ENCODE measurements at places on chromosomes 6 and 20.

DNA sequence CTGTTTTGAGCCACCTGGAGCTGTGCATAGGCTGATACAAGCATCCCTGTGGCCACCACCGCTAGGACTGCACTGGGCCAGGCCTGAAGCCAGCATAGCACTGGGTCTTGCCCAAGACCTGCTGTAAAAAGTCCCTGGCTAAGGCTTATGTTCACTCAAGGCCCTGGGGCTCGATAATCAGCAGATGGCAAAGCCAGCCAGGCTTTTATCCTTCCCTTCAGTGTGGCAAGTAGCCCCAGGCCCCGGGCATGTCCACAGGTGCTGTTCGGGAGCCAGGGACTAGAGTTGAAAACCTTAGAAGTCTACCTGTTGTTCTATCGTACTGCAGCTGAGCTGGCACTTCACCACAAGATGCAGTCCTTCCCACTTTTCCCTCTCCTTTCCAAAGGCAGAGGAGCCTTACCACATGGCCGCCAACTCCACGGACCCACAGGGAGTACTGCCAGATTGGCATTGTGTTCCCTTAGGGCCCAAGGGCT, 226.4 kb upstream of the ZNF217 start:
- no peak for DNase-seq

DNA sequence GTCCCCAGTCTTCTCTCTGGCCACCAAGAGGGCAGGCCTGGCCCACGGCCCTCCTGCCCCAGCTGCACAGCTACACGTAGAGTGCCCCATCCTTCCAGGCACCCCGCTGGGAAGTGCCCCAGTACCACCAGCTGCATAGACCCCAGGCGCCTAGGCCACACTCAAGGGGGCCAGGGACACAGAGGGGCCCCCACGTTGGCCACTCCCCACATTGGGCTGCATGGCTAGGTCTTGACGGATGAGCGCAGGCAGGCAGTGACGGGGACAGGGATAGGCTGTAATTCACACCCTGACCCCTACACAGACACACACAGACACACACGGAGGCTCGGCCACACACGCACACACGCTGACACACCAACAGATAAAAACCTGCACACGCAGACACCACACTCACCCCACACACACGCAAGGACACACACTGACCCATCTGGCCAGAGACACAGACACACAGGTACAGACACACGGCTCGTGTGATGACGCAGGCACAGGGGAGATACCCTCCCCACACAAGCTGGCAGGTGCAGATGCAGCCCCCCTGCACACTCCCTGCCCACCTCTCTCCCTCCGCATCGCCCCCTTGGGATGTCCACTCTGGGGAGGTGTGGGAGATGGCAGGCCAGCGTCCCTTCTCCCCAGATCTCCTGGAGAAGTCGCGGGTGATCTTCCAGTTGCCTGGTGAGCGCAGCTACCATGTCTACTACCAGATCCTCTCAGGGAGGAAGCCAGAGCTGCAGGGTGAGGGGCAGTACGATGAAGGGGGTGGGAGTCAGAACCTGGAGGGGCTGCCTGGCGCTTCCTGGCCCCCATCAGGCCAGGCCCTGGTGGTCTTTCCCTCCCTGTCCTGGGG, 30.0 kb downstream of the MYH7B start:
- no peak for DNase-seq

DNA sequence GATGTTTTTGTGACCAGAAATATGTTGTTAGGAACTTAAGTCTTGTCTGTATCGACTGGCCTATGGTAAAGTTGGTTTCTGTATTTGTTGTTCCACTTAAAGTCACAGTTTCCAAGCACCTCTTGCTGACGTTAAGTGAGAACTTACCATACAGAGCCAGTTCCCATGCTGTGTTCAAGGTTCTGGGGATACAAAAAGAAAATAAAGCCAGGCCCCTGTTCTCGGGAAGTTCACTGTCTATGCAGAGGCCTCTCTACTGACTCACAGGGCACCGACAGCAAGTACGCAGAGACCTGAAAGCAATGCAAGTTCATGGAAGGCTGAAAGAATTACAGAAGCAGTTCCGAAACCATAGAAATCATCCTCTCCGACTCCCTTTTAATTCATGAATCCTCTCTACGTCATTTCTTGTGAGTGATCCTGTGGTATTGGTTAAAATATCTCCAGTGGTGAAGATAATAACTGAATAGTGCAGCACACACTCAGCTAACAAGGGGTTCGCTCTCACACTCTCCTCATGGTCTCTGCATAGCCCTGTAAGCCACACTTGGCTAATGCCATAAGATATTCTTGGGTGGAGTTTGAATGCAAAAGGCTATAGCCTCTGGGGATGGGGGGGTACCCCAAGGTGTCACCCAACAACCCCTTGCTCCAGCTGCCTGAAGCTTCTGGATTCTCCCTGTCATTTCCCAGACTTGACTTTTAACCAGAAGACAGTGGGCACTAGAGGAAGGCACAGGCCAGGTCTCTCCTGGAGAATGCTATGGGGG, 91.2 kb upstream of the EXOC2 start:
- DNase-seq = no peak

- DNase-seq = no peak
Measured at GRCh38 chr6:70470016-70470415, 56.7 kb downstream of the FAM135A start.

DNA sequence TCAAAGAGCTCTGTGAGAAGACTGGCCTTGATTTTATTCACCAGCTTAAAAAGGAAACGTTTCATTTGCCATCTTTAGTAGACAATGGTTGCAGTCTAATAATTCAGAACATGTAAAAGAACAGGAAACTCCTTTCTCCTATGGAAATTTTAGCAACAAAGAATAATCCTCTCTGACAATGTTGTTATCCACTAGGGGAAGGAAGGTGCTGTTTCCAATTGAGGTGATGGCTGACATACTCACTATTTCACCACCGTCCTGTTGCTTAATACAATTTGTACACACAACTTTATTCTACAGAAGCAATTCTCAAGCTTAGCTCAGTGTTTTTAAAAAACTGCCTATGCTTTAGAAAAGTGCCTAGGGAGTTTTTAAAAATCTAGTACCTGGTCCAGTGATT, 192.7 kb downstream of the ARHGAP18 start:
- no peak for DNase-seq

DNA sequence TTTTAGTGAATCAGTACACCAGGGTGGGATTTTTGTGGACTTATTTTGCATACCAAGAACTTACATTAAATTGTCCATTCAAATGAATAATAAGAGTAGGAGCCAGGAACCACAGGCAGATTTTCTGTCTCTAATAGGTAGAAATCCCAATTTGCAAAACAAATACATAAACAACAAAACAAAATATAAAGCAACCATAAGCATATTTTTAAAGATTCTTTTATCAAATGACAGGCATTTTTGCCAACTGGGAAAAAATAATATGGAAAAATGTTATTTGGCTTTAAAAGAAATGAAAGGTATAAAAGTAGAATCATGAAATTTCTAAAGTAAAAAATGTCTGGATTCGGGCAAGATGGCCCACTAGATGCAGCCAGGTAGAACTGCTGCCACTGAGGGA, 71.2 kb upstream of the PDE7B start:
- no peak for DNase-seq

DNA sequence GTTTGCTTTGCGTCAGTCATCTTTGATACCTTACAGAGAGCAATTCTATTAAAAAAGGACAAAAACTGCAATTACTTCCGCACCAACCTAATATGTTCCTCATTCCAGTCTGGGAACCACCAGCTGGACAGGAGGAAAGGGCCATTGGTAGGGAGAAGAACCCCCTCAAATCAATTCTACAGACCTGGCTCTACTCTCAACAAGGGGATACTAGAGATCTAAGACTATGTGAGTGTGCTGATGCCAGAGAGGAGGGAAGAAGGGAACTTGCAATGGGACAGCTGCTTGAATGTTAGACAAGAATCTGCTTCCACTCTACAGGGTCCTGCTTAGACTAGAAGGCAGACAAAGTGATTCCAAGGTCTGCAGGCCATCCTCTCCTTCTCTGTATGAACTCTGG, 13.3 kb downstream of the MRPS18A start:
- DNase-seq = no peak

GRCh38 chr20:4045741-4046140, 30.4 kb upstream of the RNF24 start:
- DNase-seq = no peak

DNA sequence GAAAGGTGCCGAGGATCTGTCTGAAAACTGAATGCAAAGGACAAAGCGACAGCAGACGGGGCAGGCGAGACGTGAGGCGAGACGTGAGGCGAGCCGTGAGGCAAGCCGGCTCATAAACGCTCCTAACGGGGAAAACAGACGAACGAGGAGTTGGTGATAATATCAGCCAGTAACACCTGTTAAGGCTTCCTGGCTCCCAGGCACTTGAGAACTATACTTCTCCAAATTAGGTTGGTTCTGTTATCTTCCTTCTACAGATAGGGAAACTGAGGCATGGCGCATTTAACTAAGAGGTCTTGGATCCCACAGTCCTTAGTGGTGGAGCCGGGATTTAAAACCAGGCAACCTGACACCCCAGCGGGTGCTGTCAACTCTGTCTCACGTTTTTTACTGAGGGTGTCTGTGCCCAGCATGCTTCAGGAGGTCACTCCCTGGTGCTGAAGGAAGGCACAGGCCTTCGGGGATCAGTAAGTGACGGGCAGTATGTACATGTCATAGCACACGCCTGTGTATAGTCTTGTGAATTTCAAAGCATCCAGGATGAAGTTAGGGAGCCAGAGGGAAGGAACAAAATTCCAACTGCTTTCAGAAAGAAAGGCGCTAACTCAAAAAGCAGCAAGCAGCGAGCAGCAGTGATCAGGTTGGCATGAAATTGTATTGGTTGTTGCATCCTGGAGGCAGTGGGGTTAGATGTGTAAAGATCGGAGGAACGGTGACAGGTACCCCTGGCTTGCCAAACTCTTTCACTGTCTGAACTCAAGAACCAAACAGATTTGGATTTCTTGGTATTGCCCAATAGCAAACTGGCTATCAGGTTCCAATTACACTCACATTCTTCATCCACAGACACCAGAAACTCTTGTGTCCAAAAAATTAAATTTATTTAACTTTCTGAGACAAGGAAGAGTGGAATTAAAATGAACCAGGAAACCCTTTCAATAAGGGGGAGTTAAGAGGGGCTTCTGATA, 318.7 kb downstream of the THBS2 start:
- no peak for DNase-seq

DNA sequence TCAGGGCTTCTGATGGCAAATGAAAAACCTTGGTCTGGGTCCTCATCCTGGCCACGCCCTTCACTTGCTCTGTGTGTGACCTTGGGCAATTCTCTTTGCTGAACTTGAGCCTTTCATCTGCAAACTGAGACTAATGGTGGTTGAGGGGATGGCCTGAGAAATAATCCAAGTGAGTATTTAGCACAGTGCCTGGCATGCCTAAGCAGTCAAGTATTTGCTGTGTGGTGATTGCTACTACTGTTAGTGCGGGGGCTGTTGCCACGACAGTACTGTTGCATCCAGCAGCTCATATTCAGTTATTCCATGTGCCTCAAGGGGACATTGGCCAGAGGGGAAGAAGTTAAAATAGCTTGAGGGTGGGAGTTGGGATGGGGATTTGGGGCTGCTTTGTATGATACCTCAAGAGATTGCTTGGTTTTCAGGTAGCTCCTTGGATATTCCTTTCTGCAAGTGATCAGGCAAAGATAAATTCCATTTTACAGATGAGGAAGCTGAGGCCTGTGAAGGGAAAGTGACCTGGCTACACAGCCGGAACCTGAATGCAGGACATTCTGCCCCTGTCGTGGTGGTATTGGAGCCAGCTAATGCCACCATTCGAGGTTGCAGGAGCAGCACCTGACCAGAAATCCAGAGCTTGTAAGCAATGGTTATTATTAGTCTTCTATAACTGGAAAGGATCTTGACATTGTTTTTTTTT, 45.1 kb upstream of the EPB41L1 start:
- no peak for DNase-seq

GRCh38 chr6:132948889-132949288, 134.5 kb downstream of the RPS12 start:
- no peak for DNase-seq

DNA sequence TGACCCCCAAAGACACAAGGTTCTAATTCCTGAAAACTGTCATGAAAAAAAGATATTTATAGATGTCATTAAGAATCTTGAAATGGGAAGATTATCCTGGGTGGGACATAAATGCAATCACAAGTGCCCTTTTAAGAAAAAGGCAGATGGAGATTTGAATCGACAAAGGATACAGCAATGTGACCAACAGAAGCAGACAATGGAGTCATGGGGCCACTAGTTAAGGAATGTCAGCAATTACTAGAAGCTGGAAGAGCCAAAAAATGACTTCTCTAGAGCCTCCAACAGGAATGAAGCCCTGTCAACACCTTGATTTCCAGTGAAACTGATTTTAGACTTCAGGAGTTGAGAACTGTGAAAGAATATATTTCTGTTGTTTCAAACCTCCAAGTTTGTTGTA, 448.5 kb downstream of the MEI4 start:
- DNase-seq = no peak

DNA sequence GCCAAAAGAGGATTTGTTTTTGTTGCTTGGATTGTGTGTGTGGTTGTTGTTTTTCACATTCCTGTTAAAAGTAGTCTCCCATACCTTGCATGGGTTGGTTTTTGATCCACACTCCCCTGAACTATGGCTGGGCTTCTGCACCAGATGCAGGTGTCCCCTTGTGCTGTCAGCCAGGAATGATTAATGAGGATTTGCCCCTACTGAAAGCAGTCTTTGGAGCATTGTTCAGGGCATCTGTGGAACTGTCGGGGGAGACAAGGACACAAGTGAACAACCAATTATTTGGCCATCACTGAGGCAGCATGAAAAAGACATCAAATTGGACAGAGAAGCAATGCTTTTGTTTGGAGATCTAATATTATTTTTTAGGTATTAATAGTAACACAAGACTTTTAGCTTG, 373.2 kb upstream of the MMS22L start:
- DNase-seq = no peak

- DNase-seq = no peak
Measured at GRCh38 chr6:28633445-28634215, 107.9 kb downstream of the GPX5 start.

- DNase-seq = no peak
Measured at GRCh38 chr6:7496266-7496875, 45.1 kb upstream of the DSP start.

DNA sequence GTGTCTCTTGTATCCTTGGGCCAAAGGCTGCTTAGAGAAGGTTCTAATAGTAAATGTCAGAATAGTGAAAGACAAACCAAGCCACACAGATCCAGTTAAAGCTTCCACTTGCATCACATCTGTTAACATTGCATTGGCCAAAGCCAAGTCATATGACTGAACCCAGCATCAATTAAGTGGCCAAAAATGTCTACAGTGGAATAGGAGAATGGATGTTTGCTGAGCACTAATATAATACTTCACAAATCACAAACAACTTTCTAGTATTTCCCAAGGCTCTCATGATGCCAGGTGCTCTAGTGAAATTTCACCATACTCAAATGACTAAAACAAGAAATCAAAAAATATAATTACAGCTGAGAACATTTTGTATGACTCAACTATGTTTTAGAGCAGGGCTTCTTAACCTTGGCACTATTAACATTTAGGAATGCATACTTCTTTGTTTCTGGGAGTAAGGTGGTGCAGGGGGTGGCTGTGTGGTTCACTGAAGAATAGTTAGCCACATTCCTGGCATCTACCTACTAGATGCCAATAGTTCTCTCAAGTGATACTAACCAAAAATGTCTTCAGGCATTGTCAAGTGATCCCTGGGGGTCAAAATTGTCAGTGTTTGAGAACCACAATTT, 148.0 kb upstream of the SPTLC3 start:
- no peak for DNase-seq

Measured in GM12891 (cell line).